Stimulated activated CD8-positive, alpha-beta memory T cell treated with anti-CD3 and anti-CD28 coated beads, Interleukin-12 subunit alpha, Interleukin-12 subunit beta, amount 100 ng/mL, for 1 hour (primary cell): ENCODE measurements at places on chromosomes 2 and 18.
A peak's percentile ranks its signal among the peaks of the same experiment; 100 is the strongest.

- DNase-seq = no peak
Measured at GRCh38 chr2:48414980-48415835, 114.7 kb upstream of the STON1 start.

DNA sequence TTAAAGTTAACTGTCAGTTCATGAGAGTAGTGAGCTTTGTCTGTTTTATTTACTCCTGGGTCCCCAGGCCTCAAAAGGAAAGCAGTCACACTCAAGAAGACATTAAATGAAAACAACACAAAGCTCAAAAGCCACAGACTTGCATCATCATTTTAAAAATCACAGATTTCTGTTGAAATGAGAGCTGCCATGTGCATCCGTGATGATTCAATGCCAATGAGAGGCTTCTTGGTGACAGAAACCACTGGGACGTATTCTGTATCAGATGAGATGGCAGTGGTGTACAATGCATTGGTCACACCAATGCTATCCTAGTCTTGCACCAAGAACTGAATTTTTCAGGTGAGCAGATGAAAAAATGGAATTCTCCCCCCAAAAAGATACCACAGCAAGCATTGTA, 204.8 kb downstream of the ANAPC1 start:
- DNase-seq = no peak

DNA sequence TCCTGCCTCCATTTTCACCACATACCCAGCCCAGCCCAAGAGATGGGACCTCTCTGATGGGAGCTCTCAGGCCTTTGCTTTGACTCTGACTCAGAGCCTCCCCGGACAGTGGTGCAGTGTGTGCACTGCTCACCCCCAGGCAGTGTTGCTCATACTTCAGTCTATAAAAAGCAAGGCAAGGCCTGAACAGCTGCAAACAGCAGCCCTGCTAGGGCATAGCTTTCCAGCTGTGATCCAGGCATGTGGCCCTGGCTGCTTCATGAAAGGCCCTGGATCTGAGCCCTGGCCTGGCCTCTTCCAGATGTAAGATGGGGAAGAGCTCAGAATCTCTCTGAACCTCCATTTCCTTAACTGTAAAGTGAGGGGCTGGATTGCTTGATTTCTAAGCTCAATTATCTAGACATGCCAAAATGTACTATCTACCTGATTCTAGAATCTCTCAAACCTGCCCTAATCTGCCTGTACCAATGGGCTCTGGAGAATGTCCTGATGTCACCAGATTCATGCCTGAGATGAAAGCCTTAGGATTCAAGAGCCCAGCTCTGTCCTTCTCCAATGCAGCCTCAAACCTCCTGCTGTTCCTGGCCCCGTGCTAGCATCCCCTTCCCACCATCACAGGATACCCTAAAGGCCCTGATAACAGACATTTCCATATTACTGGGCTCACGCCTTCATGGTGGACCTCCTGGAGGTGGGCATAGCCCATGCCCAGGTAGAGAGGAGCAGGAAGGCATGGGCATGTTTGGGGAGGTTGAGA, 206.9 kb downstream of the ARL4C start:
- DNase-seq = no peak

GRCh38 chr2:210421916-210422315, 54.6 kb downstream of the LANCL1 start:
- DNase-seq = no peak

DNA sequence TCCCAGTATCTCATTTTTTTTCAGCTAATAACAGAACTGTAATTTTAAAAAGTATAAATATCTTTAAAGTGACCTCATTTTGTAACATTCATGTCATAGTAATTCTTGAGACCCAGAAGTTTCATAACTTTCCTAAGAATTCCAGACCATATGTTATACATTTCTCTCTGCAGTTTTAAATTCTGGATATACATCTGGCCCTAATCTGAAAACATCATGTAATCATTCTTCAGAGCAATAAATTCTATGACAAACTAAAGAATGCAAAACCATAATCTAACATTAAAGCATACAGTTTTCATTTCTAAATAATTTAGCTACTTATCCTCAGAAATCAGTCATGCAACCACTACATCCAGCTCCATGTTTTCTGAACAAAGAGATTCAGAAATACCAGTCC, 198.3 kb upstream of the SLC35G4 start:
- no peak for DNase-seq

- DNase-seq = no peak
Measured at GRCh38 chr2:176088048-176088936, 4.2 kb upstream of the HOXD13 start.

DNA sequence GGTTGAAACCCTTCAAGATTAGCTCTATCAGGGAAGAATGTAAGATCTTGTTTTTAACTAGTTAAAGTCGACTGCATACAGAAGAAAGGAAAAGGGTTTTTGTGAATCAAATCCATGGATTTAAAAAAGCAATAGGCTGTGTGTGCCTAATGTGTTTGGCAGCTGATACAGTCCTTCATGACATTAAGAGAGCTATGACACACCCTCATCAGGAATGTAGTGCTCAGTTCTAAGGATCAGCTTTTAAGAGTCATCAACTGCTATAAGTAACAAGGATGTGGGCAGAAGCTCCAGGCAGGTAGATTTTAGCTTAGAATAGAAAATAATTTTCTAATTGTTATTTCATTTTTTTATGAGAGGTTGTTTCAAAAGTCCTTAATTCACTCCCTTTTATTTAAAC, 52.9 kb downstream of the PPP1R1C start:
- DNase-seq = no peak

DNA sequence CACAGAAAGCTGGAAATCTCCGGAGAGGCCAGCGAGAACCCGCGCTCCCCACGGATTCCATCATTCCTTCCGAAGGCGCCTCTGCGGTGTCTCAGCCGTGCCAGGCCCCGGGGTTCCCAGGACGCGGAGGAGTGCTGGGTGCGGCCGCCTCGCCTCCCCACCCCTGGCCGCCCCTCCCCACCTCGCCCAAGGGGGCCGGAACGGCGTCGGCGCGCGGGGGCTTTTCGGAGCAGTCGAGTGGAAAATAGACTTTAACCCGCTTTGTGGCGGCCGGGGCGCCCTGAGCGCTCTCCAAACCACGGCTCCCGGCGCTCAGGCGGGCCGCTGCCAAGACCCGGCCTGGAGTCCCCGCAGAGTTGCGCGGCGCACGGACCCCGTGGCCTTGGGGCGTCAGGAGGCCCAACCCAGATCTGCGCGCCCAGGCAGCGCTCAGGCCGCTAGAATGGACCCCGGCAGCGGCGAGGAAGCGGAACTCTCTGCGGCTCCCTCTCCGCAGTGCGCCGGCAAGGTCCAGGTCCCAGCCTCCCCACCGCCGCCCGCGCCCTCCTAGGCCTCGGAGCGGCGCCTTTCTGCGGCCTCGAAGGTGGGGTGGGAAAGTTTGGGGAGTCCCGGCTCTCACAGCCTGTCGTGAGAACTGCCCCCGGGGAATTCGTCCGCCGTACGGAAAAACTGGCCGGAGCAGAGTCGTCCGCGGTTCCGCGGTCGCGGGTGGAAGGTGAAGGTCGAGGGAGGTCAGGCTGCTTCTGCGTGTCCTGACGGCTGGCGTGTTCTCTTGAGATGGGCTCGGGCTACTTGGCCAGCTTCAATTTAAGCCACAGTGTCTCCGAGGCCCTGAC, 1.2 kb upstream of the EMX1 start:
- no peak for DNase-seq

GRCh38 chr2:226799211-226799975, at the start of gene IRS1:
IRS1 (minus strand) TSS chr2:226799820; CDS start chr2:226798738, 1,082 bp downstream.
- DNase-seq = peak; percentile 31

DNA sequence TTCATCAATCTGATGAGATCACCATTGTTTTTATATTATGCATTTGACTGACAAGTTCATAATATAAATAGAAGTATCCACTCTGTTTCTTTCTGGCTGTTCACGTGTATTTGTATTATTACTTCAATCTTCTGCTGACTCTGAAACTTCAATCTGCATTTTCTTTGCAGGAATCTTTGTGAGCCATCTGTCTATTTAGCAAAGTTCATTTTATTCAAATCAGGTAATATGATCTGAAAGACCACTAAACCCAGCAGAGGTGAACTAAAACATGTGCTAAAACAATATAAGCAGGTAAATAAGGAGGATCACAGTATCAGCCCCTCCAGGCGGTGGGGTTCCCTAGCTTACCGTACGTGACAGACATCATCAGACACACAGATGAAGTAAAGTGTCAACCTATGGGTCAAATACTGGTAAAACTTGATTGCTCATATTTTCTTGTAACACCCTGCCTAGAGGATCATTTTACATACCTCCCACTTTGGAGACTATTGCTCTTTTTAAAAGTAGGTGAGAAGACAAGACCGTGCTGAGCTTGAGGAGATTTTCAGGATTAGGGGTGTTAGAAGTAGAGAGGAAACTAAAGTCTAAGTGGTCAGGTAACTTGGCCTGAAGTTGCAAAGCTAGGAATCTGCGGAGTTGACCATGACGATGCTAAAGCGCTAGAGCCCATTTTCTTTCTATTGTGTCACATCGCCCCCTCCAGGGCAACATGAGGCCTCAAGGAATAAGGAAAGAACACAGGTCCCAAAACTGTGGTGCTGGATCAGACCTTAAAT, 9.0 kb downstream of the DTNB start:
- no peak for DNase-seq

DNA sequence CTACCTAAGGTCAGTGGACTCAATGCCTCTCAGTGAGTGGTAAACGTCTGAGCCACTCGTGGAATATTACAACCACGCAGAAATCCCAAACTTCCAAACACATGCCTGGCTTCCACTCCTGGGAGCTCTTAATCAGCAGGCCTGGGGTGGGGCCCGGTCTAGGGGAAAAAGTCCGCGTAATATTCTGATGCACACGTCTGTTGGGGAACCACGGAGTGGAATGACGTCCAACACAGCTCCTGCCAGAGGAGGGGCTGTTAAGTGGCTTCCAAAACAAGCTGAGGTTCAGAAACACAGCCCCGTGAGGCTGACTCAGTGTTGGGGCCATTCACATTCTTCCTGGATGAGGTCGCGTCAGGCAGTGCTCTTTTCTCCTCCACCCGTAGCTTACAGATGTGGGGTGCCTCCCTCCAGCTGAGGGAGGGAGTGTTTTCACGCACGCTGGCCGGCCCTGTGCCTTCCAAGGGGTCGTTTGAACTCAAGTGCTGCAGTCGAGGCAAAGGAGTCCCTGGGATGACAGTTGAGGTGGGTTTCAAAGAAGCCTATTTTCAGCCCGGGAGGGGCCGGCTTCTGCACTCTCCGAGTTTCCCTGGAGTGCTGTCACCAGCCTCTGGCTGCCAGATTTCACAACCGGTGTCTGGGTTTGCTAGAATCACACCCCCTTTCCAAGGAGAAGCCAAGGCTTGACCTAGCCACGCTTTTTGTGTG, 73.1 kb downstream of the ACKR3 start:
- no peak for DNase-seq

GRCh38 chr2:213688133-213688532, 403.9 kb downstream of the SPAG16 start:
- DNase-seq = no peak

GRCh38 chr18:73758446-73758845, 389.2 kb downstream of the FBXO15 start:
- no peak for DNase-seq

DNA sequence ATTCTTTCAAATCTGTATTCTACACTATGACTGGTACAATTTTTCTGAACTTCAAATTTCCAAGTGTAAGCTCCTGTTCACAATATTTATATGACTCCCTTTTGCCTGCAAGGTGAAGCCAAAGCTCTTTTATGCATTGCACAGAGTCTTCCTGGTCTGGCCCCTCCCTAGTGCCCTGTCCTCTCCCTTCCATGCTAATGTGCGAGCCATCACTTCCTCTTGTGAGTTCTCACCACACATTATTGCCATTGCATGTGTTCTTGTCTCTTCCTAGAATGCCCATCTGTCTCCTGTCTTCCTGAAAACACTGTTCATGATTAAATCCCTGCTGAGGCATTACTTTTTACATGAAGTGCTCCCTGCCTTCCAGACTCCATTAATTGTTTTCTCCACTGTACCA, 169.9 kb downstream of the MC4R start:
- no peak for DNase-seq

DNA sequence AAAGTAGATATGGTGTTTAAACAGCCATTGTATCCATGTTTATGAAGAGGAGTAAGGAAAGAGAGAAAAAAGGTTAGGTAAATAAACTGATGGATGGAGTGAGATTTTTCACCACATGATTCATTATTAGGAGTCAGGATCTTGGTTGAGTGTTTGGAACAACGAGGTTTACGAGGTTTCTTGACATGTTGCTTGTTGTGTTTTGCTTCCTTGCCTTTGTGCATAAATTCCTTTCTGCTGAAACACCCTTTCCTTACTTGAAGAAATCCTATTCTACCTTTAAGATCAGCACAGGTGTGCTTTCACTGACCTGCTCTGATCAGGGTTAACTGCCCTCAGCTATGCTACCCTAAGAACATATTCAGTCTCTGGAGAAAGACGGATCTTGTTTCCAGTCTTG, 66.6 kb downstream of the EFEMP1 start:
- no peak for DNase-seq

- no peak for DNase-seq
Measured at GRCh38 chr2:162113088-162113775, 38.8 kb downstream of the GCG start.
